ENCODE measurements at places on chromosomes 16 and 17.

DNA sequence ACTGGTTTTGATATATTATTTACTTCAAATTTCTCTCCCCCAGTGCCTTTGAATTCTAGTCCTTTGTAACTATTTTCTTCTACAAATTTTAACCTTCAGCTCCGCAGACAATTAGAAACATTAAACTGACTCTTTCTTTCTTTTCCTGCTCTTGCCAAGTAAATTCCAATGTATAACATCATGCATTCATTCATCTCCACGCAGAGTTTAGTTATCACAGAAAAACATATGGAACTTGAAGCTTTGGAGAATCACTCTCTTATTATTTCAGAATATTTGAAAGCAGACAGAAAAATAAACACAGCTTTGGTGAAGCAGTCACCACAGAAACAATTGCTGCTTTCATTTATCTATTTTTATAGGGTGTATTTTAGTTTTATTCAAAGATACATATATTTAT is 778.7 kb upstream of the CDH8 start:
- DNase-seq, result no peak

- DNase-seq, result no peak
Observed at GRCh38 chr16:67425580-67425979, 5.3 kb upstream of the HSD11B2 start.

DNA sequence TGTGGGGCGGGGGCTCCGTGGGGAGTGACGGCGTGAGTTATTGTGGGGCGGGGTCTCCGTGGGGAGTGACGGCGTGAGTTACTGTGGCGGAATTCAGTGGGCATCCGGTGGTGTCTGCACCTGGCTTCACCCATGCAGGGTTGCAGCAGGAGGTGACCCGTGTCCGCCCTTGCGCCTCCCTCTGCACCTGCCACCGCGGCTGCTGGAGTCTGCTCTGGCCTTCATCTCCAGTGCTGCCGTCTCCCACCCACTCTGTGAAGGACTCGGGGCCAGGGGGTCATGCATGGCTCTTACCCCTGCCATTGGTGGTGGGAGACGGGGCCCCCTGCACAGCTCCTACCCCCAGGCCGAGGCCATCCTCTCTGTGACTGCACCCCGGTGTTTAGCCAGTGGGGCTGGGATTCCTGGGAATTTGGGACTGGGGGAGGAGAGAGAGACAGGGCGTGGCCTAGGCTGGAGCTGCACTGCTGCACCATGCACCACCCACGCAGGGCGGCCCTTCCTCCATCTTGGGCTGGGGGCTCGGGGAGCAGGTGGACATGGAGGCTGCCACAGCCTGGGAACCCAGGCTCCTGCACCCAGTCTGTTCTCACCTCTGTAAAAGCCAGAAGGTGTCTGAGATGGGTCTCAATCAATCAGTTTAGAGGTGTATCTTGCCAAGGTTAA is 1.3 kb upstream of the PABPN1L start:
- no peak for DNase-seq

DNA sequence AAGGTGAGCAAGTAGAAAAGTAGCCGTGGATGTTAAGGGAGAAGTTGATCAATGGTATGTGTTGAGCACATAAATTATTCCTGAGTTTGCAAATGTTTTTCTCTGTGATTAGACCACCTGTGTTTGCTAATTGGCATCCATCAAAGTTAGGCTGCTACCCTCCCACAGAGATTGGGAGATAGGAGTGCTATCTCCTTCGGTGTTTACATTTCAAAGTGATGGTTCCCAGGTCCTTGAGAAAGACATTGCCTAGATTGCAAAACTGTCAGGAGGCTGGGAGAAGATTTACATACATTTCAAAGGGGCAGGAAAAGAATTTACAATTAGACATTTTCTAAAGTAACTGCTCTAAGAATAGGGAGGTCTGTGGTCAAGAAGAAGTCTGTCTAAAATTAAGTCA is 54.3 kb upstream of the CNTNAP4 start:
- DNase-seq, result no peak

- no peak for DNase-seq
Observed at GRCh38 chr17:50049636-50050035, 6.3 kb upstream of the ITGA3 start.

- no peak for DNase-seq
Observed at GRCh38 chr16:81099958-81100357, 3.8 kb upstream of the GCSH start.

GRCh38 chr17:29726715-29727252 is 104.1 kb upstream of the CORO6 start:
- peak; percentile 39 for DNase-seq

- no peak for DNase-seq
Observed at GRCh38 chr17:70901870-70902269, 732.5 kb downstream of the KCNJ2 start.

DNA sequence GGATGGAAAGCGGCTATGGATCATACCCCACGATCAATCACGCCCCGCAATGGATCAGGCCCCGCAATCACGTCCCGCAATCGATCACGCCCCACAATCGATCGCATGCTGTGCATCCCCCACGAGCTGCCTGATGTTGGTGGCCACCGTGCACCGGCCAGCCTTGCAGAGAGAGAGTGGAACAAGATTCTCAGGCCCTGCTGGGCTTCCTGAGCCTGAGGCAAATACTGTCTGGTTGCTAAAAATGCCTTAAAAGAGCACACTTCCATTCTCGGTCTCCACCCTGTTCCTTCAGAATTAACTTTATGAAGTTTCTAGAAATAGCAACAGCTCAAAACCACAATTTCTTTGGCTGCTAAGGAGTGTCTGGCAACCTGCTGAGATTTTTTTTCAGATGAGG is 81.5 kb downstream of the VPS53 start:
- DNase-seq, result no peak

DNA sequence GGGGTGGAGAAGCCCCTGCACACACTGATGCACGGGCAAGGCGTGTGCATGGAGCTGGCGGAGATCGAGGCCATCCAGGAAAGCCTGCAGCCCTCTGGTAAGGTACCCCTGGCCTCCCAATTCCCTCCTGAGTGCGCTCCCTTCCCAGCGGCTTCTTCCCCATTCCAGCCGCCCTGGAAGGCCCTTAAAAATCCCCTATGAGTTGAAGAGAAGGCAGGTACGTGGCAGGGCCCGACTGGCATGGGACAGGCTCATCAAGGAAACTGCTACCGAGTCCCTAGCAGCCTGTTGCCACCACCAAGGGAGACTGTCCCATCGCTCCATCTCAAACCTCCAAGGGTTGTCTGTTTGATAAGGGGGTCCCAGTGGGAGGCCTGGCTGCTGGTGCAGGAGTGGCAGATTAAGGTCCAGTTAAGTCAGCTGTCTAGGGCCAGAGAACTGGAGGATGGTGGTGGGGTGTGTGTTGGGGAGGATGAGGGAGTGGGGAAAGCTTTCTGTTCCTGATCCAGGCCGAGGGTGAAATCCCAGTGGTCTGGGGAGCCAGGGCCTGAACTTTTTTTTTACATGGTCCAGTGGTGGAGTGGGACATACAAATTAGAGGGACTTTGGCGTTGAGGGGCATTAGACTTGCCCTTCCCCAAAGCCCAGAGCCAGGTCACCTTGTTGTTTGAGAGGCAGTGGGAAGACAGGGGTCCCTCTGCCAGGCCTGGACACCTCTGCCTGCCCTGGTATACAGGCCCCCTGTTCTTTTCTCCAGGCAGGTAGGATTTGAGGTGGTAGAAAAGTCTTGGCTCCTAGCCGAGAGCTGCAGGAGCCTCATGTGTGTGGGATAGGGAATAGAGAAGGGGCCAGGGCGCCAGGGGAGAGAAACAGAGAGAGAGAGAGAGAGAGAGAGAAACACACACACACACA is 994 bp downstream of the IGFBP4 start:
- DNase-seq, result peak; percentile 45

DNA sequence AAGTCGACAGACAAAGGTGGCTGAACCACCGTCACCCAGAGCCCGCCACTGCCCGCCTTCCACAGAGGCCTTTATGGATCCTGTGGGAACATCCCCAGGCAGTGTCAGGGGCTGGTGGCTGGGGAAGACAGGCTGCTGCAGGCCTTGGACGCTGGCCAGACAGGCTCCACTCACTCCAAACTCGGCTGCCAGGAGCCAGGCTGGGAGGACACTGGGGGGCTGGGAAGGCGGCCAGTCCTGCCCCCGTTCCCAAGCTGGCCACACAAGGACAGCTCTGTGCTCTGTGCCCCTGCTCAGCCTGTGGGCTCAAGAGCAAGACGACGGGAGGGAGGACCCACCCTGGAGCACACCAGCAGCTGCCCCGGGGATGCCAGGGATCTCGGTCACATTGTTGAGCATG is 7.6 kb upstream of the LCAT start:
- DNase-seq, result no peak

- no peak for DNase-seq
Observed at GRCh38 chr17:16912021-16912962, 59.6 kb downstream of the TNFRSF13B start.

GRCh38 chr16:55621771-55622170 is 34.0 kb upstream of the SLC6A2 start:
- DNase-seq, result no peak

DNA sequence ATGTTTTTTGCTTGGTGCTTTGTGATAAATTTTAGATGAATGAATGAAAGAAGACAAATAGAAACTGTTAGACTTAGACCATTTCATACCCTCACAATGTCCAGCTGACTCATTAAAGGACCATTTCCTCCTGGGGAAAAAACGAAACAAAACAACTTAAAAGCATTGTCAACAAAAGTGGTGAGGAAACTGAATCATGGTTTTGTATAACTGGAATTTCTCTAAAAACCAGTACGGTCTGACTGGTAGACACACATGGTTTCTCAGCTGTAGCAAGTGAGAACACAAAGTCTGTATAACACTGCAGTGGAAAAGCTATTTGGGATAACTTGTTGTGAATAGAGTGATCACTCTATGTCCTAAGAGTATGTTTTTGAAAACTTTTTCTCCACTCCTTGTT is 5.3 kb upstream of the DDX52 start:
- DNase-seq, result peak; percentile 31

- no peak for DNase-seq
Observed at GRCh38 chr16:67950335-67950843, 6.5 kb upstream of the LCAT start.

- DNase-seq, result no peak
Observed at GRCh38 chr16:15970202-15970601, 20.8 kb downstream of the ABCC1 start.

DNA sequence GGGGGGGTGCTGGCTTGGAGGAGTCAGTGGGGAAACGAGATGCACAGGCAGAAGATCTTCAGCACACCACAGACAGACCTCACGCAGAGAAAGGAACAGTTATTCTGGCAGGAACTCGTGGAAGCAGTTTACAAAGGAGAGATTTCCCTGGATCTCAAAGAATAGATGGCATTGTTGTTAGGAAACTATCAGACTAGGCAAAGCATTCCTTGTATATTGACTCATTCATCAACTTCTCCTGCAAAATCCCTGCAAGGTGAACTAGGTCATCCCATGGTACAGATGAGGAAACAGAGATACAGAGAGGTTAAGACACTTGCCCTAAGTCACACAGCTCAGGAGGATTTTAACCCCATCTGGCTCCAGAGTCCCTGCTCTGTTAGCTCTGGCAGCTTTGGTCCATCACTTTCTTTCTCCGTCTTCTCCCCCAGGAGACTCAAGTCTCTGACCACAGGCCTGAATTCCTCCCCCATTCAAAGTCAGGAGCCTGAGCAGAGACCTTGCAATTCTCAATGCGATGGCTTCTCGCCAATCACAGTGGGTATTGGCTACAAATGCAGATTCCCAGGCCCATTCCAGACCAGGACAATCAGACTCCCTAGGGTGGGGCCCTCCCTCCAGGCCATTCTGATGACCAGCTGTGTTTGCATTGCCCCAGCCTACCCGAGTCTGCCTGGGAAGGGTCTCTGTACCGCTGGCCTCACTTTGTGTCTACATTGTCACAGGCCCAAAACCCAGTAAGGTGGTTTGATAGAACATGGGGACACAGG is 56.4 kb downstream of the LITAF start:
- no peak for DNase-seq

DNA sequence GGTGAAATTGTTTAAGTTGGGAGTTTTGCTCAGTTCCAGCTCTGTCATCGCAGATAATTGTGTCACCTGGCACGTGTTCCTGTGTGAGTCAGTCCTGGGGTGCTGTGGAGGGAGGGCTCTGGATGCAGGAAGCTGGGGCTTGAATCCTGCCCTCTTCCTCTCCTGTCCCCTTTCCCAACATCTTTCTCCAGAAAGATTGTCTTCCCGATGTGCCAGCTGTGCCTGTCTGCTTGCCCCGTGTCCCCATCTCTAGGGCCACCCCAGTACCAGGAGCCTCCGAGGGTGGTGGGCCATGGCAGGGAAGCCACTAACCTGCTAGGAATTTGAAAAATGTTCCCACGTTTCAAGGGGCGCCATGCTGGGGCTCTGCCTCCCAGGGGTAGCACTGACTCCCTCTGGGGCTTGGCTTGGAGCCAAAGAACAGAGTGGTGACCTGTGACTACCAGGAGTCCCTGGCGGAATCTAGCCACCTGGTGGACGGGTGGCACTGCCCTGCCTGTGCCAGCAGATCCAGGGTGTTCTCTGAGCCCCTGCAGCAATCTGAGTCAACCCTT is 198.1 kb downstream of the ENGASE start:
- no peak for DNase-seq

All from fibroblast of gingiva (primary cell).